ENCODE measurements at places on chromosomes 16 and 17.

DNA sequence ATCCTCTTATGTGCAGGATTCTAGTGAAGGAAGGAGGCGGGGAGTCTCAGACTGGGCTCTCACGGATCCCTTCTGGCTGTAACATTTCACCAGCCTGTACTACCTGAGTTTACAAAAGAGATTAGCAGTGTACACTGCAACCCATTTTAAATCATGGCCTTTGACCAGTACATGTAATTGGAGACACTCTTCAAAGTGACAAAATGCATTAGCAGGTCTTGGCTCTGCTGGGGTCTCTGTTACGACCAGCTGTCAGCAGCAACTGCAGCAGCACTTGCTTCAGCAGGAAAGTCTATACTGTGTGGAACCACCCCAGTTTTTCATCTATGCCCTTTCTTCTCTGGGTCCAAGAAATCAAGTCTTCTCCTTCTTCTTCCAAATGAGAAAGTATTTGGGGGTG, 322.8 kb upstream of the ASIC2 start:
- DNase-seq, result no peak

DNA sequence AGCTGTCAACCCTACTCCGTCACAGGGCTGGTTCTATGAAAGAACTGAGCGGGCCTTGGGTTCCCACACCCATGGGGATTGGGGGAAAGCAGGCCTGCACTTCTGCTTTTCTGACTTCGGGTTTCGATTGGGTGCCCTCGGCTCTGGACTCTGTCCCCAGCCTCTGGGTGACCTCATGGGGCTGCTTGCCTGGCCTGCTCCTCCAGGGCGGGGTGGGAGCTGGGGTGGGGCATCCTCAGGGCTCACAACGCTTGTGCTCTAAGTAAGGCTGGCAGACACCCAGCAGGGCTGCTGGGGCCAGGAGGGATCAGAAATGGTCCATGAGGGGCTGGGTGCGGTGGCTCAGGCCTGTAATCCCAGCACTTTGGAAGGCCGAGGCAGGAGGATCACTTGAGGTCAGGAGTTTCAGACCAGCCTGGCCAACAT, 19.2 kb downstream of the ARHGAP27 start:
- DNase-seq, result no peak

- peak; percentile 76 for DNase-seq
Observed at GRCh38 chr17:42517516-42517915, 18.5 kb upstream of the NAGLU start.

GRCh38 chr17:5680766-5681165, 96.5 kb upstream of the NLRP1 start:
- no peak for DNase-seq

GRCh38 chr17:47789611-47790561, 31.7 kb downstream of the OSBPL7 start:
- peak; percentile 25 for DNase-seq

GRCh38 chr17:82875407-82875856, 35.6 kb upstream of the ZNF750 start:
- DNase-seq, result no peak

GRCh38 chr16:57092786-57093411, 516 bp downstream of the CPNE2 start:
- DNase-seq, result no peak

- no peak for DNase-seq
Observed at GRCh38 chr16:62970851-62971250, 934.6 kb upstream of the CDH8 start.

DNA sequence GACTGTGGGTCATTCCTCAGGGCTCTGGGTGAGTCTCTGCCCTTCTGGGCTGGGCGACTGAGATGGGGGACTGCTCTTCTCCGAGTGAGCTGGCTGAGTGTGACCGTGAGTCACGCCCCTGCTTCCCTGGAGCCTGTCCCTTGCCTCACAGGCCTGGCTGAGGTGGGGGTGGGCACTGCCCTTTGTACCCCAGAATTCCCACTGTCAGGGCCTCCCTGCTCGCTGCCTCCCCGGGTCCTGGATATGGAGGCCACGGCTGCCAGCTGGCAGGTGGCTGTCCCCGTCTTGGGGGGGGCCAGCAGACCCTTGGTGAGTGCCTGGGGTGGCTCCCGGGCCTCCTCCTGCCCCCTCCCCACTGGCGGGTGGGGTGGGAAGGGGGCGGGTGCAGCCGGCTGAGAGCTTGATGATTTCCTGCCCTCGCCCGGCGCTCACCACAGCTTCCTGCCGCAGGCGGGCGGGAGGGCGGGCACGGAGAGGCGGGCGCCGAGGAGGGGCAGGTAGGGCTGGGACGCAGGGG, at the start of gene LAT:
Gene LAT (plus strand): TSS at position 434 of the 517 bp plus-strand sequence. CDS start 366 bp downstream, outside the sequence.
- no peak for DNase-seq

DNA sequence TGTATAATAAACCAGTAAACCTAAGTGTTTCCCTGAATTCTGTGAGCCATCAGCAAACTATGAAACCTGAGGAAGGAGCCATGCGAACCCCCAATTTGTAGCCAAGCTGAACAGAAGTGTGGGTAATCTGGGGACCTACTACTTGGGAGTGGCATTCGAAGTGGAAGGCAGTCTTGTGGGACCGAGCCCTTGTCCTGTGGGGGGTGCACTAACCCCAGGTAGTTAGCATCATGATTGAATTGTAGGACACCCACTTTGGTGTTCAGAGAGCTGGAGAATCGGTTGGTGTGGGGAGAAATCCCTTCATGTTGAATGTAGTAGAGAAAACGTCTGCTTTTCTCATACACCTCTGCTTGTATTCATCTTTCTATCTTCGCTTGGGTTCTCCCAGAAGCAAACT, 79.7 kb upstream of the CPHXL start:
- DNase-seq, result no peak

DNA sequence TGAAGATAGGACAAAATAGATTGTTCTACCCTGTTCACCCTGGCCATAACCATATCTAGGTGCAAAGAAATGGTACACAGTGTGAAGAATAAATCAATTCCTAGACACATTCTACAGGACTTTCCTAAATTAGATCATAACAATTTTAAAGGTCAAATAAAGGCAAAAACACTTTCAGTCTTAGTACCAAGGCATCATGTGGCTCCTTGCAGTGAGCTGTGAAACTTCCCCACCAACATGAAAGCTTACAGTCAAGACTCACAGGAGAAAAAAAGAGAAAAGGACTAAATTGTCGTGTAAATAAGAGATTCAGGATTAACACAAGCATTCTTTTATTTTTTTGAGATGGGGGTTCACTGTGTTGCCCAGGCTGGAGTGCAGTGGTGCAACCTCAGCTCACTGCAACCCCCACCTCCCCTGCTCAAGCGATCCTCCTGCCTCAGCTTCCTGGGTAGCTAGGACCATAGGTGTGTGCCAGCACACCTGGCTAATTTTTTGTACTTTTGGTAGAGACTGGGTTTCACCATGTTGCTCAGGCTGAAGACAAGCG, 14.2 kb downstream of the NSMCE1 start:
- DNase-seq, result no peak

GRCh38 chr17:73311428-73311780, 397 bp downstream of the CDC42EP4 start:
- no peak for DNase-seq

GRCh38 chr16:14106457-14106856, 35.3 kb downstream of the MRTFB start:
- DNase-seq, result no peak

DNA sequence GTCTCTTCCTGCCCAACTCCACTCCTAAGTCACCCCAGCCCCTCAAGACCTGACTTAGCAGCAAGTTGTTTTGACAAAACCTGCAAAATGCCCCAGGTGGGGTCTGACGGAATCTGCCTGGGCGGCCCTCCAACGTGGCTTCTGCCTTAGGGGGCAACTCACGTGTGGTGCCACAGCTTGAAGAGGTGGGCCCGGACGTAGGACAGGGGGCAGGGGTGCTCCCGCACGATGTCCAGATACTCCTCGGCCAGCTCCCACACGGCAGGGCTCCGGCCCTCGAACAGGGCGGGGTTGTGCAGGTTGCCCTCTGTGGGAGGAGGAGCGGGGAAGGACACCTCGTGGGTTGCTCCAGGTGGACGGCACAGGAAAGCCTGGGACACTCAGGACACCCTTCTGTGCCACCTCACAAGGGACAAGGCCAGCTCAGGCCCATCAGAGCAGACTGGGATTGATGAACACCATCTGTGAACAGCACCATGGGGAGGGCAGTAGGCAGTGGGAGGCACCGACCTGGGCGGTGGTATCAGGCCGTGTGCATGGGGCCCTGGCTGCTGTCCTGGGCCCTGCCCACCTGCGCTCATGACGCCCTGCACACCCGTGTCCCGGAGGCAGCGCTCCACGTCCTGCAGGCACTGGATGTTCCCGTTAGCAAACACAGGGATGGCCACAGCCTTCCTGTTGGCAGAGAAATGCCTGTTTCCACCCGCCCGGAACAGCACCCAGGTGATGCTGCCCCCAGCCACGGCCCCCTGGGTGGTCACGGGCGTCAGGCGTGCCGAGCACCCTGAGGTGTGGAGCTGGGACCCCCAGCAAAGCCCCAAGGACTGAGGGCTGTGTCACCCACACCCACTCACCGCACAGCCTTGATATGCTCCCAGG, 4.3 kb downstream of the DUS1L start:
- no peak for DNase-seq

DNA sequence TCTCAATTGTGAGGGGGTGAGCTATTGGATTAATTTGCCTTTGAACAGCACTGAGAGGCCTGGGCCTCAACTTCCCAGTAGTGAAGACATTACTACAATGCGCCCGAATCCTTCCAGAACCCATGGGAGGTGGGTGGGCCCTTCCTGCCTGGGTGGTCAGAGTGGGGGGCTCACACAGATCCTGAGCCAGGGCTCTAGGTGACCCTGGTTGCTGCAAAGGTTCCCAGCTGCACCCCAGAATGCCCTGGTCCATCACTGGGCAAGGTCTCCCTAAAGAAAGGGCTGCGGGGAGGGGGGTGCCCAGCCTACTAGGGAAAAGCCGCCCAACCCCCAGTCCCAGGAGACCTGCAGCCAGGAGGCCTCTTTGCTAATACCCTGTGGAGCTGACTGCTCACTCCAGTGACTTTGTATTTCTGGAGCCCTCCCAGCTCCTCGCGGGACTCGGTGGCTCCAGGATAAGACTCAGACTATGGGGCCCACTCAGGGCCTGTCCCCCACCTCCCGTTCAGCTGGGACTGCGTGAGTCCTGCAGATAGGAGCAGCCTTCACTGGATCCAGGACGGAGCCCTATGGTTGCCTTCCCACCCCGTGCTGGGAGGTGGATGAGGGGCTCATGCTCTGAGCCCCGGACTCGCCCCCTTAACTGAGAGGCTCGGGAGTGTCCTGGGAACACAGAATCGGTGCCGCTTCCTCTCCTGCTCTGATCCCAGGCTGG, 40.2 kb downstream of the SLC7A5 start:
- DNase-seq, result no peak

GRCh38 chr17:6714315-6714874, 1.2 kb upstream of the SLC13A5 start:
- no peak for DNase-seq

GRCh38 chr16:74682556-74682955, 15.9 kb upstream of the RFWD3 start:
- DNase-seq, result no peak

DNA sequence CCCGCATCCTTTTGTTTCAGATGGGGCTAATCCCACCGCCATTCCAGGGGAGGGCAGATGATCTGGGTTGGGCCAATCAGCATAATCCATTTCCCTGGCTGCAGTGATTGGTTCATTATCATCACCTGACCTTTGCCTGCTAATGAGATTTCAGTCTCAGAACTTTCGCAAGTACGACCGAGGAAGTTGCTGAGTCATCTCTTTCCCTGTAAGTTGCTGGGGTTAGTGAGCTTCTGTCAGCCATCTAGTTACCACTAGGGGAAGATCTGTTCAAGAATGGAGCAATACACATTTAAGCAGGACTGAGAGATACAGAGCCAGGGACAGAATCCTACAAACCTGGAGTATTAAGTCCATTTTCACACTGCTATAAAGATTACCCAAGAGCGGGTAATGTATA, 65.3 kb upstream of the NUDT7 start:
- no peak for DNase-seq

DNA sequence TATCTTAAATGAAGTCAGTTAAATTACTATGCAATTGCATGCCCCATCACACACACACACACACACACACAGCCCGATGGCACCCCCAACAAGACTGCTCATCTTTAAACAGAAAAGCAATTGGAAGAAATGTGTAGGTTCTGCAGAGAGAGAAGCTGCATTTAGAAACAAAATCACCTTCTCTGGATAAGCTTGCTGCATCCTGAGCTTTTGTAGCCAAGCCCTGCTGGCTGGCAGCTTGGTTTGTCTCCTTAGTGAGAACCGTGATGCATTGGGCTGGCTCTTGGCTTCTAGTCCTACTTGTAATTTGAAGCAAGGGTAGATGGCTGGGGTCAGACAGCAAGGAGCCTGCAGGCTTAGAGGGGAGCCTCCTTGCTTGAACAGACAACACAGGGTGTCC, 153.8 kb downstream of the SOX9 start:
- DNase-seq, result no peak

GRCh38 chr17:14459955-14460354, 159.1 kb downstream of the HS3ST3B1 start:
- no peak for DNase-seq

DNA sequence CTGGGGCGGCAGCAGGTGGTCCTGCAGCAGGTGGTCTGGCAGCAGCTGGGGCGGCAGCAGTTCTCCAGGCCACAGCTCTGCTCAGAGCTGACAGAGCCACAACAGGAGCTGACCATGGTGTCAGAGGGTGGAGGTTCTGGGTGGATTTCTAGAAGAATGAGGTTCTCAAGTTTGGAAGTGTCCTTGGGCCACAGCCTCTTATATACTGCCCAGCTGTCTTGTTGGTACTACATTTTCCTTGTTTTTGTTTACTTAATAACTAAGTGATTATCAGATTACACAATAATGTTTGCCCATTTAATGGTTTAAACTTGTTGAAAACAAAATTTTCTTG, at the start of gene KRTAP4-5:
Gene KRTAP4-5 (minus strand): TSS at position 174 of the 334 bp plus-strand sequence. CDS start 58 bp downstream, at position 116.
- DNase-seq, result no peak

GRCh38 chr17:38428112-38428642, at the start of gene ARHGAP23:
TSS of gene ARHGAP23 (plus strand) at chr17:38428464. CDS start at chr17:38428486, 22 bp downstream.
- peak; percentile 3 for DNase-seq

DNA sequence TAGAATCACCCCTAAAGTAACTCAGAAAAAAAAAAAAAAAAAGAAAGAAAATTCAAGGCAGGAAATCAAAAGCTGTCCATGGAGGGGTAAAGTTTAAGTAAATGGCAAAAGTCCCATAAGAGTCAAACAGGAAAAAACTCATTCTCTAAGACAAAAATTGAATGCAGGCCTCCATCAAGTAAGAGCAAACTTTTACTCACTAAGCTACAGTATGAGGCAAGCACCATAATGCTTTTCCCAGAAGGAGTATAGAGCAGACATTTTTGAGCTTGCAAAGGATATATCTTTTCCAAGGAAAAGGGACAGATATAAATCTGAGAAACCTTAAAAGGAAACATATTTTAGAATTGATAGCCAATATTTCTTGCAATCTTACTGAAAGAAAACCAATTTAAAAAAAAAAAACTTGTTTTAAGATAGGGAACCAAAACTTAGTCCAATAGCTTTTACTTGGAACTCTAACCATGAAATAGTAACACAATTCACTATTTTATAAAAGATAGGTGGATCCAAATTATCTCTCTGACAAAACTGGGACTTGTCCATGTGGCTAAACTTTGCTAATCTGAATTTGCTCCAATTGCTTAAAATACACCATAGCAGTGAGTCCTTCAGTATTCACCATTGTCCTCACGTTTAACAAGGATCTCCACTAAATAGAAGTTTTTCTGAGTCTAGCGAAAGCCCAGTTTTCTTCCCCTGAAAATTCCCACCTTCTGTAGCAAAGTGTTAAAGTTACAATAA, 99.8 kb downstream of the CDH11 start:
- no peak for DNase-seq

- DNase-seq, result no peak
Observed at GRCh38 chr16:83004868-83005652, 378.3 kb downstream of the CDH13 start.

Data from activated CD4-positive, alpha-beta T cell treated with anti-CD3 and anti-CD28 coated beads, Interleukin-2, amount 50 U/mL, for 24 hours (primary cell).